NCI-H1930 (cell line): ENCODE measurements at places on chromosomes 7 and 10.

DNA sequence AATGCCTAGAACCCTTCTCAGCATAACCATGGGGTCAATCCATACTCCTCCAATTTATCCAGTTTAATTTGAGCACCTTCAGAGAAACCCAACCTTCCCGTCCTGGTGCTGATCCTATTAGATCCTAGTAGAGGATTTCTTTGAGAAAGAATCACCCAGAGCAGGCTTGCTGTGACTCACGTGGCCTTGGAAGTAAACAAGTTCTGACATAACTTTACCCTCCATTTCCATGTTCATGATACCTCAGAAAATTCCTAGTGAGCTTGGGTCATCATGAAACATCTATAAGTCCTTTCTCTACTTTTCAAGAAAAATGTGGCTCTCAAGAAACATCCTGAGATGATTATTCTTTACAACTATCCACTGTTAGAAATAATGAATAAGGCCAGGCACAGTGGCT, 71.7 kb downstream of the PRLHR start:
- no peak for DNase-seq

- DNase-seq, result no peak
Measured at GRCh38 chr10:75083972-75084833, 27.3 kb upstream of the SAMD8 start.

DNA sequence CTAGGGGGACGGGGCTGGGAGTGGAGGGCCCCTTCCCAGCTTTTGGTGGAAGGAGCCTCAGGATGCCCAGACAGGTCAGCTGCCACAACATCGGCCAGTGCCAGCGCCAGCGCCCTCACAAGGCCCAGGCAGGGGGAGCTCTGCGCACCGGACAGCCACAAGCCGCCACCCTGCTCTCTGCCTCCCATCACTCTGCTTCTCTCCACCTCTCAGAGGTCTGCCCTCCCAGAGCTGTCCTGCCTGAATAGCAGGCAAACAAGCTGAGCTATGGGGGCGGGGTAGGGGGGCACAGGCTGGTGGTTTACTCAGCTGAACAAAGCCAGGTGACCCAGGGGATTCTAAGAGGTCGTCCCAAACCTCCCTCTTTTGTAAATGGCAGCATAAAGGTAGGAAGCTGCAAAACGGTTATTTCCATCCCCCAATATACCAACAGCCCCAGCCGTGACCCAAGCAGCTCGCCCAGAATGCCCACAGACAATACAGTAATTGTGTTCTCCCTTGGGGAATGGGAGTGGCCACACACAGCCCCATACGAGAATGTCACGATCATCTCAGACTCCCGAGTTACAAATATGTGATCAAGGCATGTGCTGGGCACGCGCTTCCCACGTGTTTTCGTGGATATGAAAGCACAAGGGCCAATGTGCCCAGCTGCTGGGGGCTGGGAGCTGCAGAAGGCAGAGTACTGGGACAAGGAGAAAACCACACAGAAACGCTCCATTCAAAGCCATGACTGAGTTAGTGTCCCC, 19.7 kb downstream of the FAM53B start:
- no peak for DNase-seq

GRCh38 chr7:83534488-83534887, 114.5 kb downstream of the SEMA3E start:
- DNase-seq, result no peak

DNA sequence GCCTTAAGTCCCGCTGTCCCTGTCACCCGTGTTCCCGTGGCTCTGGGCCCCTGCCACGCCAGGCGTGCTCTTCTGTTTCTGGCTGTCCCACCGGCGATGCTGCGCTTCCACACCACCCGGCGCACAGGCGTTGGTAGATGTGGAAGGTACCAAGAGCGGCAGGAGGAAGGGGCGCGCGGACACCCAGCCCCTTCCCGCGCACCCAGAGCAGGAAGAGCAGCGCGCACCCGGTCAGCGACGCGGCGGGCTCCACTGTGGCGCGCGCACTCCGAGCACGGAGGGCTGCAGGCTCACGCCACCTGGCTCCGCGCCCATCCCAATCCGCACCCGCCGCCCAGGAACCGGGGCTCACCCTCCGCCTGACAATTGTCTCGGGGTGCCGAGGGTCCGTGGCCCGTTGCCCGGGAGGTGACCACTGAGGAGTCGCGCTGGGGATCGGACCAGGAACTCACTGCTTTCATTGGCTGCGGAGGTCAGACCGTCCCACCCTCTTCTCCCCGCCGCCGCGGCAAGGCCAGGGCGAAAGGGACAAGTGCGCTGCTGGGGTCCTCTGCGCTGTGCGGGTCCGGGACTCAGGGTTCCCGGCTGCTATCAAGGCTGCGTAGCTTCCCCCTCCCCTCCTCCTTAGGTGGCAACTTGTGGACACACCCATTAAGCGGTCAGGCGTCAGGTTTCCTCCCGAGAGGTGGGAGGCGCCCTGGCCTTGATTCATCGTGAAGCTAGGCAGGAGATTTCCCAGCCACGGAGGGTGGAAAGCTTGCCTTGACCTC, 121.6 kb upstream of the ZNF92 start:
- peak; percentile 78 for DNase-seq

GRCh38 chr7:50681432-50682045, 101.2 kb downstream of the GRB10 start:
- DNase-seq, result no peak

DNA sequence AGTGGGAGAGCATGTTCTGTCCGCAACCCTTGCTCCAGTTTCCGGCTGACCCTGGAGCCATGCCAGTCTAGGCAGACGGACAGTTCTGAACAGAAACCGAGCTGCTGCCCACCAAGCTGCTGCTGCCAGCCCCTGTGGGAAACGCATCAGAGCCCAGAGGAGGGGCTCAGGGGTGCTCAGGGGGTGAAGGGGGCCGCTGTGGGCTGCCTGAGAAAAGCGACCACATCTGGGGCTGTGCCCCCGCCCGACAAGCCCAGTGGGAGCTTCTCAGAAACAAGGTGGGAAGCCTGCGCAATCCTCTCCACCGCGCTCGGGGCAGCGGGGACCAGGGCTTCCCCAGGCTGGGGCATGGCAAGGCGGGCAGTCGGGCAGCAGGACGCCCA, 38.8 kb upstream of the CFAP46 start:
- DNase-seq, result no peak

DNA sequence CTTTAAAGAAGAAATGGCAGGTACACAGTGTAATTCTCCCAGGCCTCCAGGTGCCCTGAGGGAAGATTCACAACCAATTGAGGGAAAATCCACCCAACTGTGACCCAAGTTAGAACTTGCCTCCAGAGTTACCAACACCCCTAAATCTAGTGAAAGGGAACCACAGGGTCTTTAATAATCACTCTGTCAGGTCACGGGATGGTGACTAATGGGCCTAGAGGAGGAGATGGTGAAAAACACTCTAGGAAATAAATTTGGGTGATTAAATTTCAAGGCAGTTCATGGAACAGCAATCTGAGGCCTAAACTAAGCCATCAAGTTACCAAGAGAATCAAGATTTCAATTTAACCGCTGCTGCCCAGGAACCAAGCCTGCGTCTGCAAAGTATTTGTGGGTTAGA, 26.7 kb upstream of the SLF2 start:
- DNase-seq, result no peak

GRCh38 chr10:92505044-92505443, 68.8 kb downstream of the IDE start:
- DNase-seq, result no peak

- no peak for DNase-seq
Measured at GRCh38 chr10:77036993-77037734, 600.4 kb downstream of the KCNMA1 start.

DNA sequence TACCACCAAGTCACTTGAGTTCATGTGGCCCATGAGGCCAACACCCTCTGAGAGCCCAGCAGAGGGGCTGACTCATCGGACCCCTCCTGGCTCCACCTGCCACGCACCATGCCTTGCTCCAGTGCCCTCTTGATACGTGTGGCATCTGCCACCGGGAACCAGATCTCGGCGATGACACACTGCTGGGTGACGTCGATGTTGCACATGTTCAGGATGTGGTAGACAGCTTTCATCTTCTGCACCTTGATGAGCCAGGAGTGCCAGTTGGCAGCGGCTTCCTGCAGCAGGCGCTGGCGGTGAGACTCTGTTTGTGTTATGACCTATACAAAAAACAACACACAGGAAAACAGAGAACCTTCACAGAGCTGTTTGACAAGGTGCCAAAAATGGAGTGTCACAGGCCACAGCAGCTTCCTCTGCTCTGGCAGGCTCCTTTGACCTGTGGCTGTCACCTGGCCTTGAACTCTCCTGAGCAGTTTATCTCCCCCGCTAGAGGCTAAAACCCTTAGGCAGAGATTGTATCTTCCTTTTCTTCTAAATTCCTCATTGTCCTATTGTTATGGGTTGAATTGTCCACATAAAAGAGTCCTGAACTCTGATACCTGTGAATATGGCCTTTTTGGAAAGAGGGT, 45.2 kb upstream of the TMEM213 start:
- DNase-seq, result no peak

- no peak for DNase-seq
Measured at GRCh38 chr7:135238112-135238744, 4.6 kb downstream of the STRA8 start.

DNA sequence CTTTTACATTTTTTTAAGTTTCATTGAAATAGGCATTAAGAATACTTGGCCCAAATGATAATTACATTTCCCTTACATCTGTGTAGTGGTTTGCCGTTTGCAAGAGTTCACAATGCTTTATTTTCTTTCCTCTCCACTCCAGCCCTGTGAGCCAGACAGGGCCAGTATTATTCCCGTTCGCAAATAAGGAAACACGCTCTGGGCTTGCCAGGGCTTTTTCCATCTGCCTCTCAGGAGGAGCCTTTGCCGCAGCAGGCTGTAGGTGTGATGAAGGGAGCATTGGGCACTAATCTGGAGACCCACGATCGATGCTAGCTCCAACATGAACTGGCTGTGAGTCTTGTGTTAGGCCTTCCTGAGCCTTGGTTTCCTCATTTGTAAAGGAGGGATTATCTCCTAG, 154.4 kb downstream of the GALNT17 start:
- DNase-seq, result no peak

DNA sequence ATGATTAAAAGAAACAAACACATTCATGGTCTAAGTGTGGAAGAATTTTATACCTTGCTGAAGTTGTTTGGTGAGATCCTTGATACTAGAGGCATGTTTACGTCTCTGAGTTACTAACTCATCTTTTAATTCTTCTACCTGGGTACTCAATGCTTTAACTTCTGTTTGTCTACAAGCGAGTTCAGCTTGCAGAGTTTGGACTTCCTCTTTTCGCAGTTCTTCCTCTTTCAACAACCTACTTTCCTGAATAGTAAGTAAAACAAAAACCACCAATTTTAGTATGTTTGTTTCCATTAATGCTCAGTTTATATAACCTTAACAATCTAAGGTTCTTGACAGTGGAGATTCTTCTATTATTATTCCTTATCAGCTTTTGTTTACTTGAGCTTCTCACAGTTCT, 42.9 kb downstream of the CCDC186 start:
- no peak for DNase-seq

DNA sequence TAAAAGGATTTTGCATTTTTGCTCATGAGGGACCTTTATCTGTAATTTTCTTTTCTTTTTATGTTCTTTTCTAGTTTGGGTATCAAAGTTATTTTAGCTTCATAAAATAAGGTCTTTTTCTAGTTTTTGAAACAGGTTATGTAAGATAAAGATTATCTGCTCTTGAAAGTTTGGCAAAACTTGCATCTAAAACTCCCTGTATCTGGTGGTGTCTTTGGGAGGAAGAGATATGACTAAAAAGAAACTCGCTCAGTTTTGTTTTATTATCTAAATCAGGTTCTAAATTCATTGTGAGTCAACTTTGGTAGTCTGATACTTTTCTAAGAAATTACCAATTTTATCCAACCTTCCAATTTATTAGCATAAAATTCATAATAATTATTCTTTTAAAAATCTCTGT, 55.1 kb downstream of the VCL start:
- no peak for DNase-seq

DNA sequence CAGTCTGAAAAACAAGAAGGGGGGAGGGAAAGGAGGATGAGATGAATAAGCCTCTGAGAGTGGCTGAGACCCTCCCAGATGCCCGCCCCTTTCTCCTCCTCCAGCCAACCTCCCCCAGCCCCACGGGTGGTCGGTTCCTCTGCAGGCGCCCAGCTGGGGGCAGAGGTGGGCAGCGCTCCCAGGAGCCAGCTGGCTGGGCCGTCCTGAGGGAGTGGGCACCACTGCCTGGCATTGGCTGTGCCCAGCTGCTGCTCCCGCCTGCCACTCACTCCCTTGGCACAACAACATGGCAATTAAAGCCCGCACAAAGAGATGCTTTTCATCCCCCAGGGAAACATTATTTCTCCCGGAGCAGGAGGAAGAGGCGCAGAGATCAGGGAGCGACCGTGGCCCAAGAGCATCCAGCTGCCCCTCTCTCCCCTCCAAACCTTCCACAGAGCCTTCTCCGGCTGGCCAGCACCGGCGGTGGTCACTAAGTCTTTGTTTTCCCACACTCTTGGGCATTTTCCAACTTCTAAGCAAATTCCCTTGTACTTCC, 107.2 kb downstream of the SPDYE5 start:
- no peak for DNase-seq
